ENCODE measurements at places on chromosomes 6 and 20. TPM values are rescaled to one million over a fixed set of nuclear protein-coding genes. Genes with fewer than 3 reads are reported as not detected.

The GRIK2 gene
- total RNA-seq = 0.64 TPM

GRCh38 chr6:305371-306206 lies 13.3 kb downstream of the DUSP22 start:
- DNase-seq = no peak
- no peak overlapping the region for H3K4me3 ChIP-seq
- H3K27me3 ChIP-seq = no peaks in the 10 kb centered on the region
- no peaks in the 10 kb centered on the region for H3K36me3 ChIP-seq
- H3K4me1 ChIP-seq = no peaks in the 10 kb centered on the region

The TBX18 gene
- 14.4 TPM for total RNA-seq

The RAB44 gene
- total RNA-seq = 0.05 TPM

GRCh38 chr6:158528826-158529225 lies 31.1 kb upstream of the TMEM181 start:
- H3K4me3 ChIP-seq = no peak overlapping the region
- H3K27ac ChIP-seq = no peak overlapping the region
- no peak for DNase-seq
- H3K4me1 ChIP-seq = no peaks in the 10 kb centered on the region
- H3K27me3 ChIP-seq = no peaks in the 10 kb centered on the region

All from HCT116 (cell line).